Epithelial cell of proximal tubule (primary cell): ENCODE measurements at places on chromosomes 16 and 17. TPM values are rescaled to one million over a fixed set of nuclear protein-coding genes. Genes with fewer than 3 reads are reported as not detected.

CHTF8 gene
- 47.4 and 53.7 TPM in 2 replicates for total RNA-seq

KLHDC4 gene
- total RNA-seq, result 29.0 and 45.4 TPM in 2 replicates

WNT9B gene
- total RNA-seq, result 0.14 TPM in 1 of 2 replicates, not detected in the other

ABCA8 gene
- total RNA-seq, result not detected in 2 replicates

GFAP gene
- 0.58 and 1.0 TPM in 2 replicates for total RNA-seq

ACSM2A gene
- 0.12 TPM in 1 of 2 replicates, not detected in the other for total RNA-seq

SLC16A13 gene
- total RNA-seq, result 3.1 and 4.1 TPM in 2 replicates

PYCARD gene
- total RNA-seq, result 22.0 and 43.5 TPM in 2 replicates

TBC1D28 gene
- not detected in 2 replicates for total RNA-seq

MPO gene
- not detected in 2 replicates for total RNA-seq

SYCE1L gene
- total RNA-seq, result 2.4 and 10.7 TPM in 2 replicates

PER1 gene
- 13.1 and 17.1 TPM in 2 replicates for total RNA-seq

COA3 gene
- 85.6 and 95.0 TPM in 2 replicates for total RNA-seq

DNAAF1 gene
- not detected in 2 replicates for total RNA-seq

KRT24 gene
- not detected in 2 replicates for total RNA-seq

TTYH2 gene
- 0.29 and 1.2 TPM in 2 replicates for total RNA-seq

RDM1 gene
- total RNA-seq, result 2.8 and 4.0 TPM in 2 replicates

IRX3 gene
- total RNA-seq, result 12.8 and 28.7 TPM in 2 replicates

EVPL gene
- 22.2 and 24.8 TPM in 2 replicates for total RNA-seq

CX3CL1 gene
- 6.4 and 13.5 TPM in 2 replicates for total RNA-seq

STX1B gene
- total RNA-seq, result 0.40 and 0.58 TPM in 2 replicates

CCL11 gene
- not detected in 2 replicates for total RNA-seq

MATCAP1 gene
- 5.1 and 11.4 TPM in 2 replicates for total RNA-seq

DNAH17 gene
- 0.72 TPM in 1 of 2 replicates, not detected in the other for total RNA-seq

BCL6B gene
- total RNA-seq, result under 0.01 TPM in 1 of 2 replicates, not detected in the other

OTOA gene
- total RNA-seq, result not detected in 2 replicates
